CD8-positive, alpha-beta T cell (primary cell): ENCODE measurements at places on chromosomes 2 and 18.

DNA sequence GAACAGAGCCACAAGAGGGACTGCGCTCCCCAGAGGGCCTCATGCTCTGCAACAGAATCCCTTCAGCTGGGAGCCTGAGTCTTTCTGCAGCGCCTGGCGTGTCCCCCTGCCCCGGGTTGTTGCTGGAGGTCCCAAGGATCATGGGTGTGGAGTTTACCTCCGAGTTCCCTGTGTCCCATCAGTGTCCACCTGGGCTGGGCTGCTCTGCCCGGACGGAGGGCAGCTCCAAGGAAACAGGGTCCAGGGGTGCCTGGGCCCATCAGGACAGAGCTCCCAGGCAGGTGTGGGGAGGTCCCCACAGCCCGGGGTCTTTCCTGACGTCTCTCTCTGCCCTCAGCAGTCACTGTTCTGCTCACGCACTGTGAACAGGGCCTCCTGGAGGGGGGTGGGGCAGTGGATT, 63.5 kb downstream of the EMILIN2 start:
- DNase-seq, result no peak

- DNase-seq, result no peak
Measured at GRCh38 chr2:138640921-138641676, 139.1 kb downstream of the NXPH2 start.

DNA sequence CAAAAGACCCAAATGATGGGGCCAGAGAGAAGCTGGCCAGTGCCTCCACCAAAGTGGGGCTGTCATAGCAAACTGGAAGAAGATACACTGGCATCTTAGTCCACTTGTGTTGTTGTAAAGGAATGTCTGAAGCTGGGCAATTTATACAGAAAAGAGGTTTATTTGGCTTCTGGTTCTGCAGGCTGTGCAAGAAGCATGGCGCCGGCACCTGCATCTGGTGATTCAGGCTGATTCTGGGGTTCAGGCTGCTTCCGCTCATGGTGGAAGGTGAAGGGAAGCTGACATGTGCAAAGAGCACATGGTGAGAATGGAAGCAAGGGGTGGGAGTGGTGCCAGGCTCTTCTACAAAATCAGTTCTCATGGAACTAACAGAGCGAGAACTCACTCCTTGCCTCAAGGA, 135.9 kb upstream of the TWIST2 start:
- no peak for DNase-seq

GRCh38 chr18:28124131-28125029, 52.5 kb downstream of the CDH2 start:
- DNase-seq, result no peak

GRCh38 chr2:121627525-121628050, 21.7 kb downstream of the CLASP1 start:
- DNase-seq, result no peak

GRCh38 chr2:239955989-239956817, 68.9 kb downstream of the NDUFA10 start:
- DNase-seq, result no peak

GRCh38 chr2:37871456-37872191, 53.5 kb upstream of the RMDN2 start:
- DNase-seq, result no peak

DNA sequence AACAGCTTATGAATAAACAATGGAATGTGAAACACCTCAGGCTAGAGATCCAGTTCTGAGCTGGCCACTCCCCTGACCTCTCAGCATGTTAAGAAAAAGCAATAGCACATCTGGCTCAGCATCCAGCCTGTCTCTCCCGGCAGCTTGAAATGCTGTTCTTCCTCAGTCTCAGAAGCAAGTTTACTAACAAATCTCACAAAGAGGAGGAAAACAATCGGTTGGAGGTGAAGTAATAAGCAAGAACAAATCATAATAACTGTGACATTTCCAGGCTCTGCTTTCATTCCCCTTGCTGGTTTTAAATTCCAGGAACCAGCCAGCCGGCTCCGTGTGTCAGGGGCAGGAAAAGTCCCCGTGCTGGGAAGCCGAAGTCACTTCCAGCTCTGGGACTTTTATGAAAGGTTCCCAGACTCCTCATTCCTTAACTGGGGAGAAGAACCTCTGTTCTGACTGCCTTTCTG, 133.9 kb upstream of the ARL4C start:
- DNase-seq, result no peak

GRCh38 chr2:177405029-177405692, 12.6 kb downstream of the AGPS start:
- DNase-seq, result no peak

DNA sequence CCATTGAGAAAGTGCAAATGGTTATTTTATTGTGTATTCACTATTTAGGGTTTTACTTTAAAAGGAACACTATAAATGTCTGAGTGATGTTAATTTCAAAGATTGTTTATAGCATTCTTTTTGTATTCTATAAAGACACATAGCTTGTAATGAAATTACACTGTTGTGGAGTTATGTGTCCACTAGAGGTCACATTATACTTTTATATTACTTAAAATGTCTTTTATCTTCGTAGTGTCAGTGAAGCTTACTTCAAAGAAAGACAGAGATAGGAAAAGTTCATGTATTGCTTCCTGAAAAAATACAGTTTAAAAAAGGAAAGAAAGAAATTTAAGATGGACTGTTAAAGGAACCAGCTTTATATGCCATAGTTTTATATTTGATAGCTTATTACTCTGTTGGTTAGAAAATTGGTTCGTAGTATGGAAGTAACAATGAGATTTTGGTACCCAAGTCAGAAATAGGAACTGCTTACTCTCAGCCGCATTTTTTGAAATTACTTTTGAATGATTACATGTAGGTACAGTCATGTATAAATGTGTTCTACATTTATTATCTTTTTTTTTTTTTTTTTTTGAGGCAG, 20.5 kb downstream of the APLF start:
- DNase-seq, result no peak

GRCh38 chr2:119638685-119639554, 40.1 kb upstream of the TMEM177 start:
- DNase-seq, result no peak

- no peak for DNase-seq
Measured at GRCh38 chr2:174800436-174801205, 36.3 kb upstream of the CHRNA1 start.

- DNase-seq, result no peak
Measured at GRCh38 chr18:36757081-36757480, 71.7 kb downstream of the TPGS2 start.

GRCh38 chr18:45780568-45780967, 44.9 kb upstream of the SIGLEC15 start:
- no peak for DNase-seq

DNA sequence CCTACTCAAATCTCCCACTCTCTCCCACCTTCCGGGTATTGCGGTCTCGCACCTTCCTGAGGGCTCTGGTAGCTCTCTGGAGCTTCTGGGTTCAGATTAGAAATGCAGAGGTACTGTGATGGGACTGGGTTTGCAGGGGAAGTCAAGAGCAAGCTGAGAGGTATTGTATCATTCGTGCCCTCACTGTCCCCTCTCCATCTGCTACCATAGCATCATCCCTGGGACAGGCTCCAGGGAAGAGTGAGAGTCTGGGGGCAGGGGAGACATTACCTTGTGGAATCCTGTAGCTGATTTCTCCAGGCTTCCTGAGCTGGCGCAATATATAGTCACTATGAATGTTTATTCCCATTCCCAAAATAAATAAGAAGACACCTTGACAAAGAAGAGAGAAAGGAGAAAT, 49.6 kb downstream of the SRD5A2 start:
- no peak for DNase-seq

DNA sequence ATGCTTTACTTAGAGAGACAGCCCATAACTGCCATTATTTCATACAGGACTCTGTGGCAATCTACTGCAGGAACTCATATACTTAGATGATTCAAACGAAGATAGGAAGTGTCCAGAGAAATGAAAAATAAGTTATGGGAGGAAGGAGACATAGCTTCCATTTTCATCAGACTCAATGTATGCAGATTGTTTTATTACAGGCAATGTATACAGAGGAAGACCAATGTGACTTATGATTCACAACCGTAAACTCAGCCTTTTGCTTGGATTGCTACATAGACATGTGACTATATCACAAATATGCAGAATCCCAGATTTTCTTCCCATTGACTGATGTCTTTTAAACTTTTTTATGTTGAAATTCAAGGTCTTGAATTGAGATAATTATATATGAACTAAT, 793.4 kb downstream of the SATB2 start:
- no peak for DNase-seq

GRCh38 chr18:6355789-6356589, 58.7 kb downstream of the L3MBTL4 start:
- DNase-seq, result no peak

- no peak for DNase-seq
Measured at GRCh38 chr2:28439127-28439526, 46.5 kb downstream of the FOSL2 start.

- DNase-seq, result no peak
Measured at GRCh38 chr2:168550670-168551069, 94.6 kb downstream of the CERS6 start.
